ENCODE measurements at places on chromosomes 7 and 10.

GRCh38 chr7:19442016-19442785 lies 266.6 kb downstream of the POLR1F start:
- DNase-seq: no peak

DNA sequence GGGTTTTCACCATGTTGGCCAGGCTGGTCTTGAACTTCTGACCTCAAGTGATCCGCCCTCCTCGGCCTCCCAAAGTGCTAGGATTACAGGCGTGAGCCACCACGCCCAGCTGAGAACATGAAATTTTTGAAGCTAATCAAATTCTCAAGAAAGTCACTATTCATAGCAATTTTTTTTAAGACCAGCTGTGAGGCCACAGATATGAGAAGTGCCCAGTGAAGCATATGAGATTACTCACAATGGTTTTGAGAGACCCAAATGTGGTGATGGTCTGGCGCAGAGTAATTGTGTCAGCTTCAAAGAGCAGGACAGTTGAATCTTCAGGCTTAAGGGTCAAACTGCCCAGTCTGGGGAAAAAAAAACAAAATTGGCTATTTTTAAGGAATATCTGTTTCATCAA lies 16.2 kb downstream of the NCOA4 start:
- no peak for DNase-seq

GRCh38 chr7:55965100-55965470 lies 700 bp downstream of the NIPSNAP2 start:
- DNase-seq: no peak

DNA sequence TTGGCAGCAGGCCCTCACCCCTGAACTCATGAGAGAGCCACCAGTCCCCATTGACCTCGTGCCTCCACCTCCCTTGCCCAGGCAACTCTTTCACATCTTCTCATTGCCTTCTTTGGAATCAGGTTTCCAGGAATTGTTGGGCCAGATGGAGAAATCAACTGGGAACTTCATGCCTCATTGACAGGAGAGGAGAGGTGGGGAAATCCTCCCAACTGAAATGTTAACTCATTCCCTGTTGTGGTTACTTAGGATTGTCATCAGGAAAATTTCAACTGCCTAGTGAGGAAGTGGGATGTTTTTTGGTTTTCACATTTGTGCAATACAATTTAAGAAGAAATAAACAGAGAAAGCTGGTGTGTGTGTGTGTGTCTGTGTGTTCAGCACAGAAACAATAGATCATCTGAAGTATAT lies 106.6 kb upstream of the INHBA start:
- DNase-seq: no peak

DNA sequence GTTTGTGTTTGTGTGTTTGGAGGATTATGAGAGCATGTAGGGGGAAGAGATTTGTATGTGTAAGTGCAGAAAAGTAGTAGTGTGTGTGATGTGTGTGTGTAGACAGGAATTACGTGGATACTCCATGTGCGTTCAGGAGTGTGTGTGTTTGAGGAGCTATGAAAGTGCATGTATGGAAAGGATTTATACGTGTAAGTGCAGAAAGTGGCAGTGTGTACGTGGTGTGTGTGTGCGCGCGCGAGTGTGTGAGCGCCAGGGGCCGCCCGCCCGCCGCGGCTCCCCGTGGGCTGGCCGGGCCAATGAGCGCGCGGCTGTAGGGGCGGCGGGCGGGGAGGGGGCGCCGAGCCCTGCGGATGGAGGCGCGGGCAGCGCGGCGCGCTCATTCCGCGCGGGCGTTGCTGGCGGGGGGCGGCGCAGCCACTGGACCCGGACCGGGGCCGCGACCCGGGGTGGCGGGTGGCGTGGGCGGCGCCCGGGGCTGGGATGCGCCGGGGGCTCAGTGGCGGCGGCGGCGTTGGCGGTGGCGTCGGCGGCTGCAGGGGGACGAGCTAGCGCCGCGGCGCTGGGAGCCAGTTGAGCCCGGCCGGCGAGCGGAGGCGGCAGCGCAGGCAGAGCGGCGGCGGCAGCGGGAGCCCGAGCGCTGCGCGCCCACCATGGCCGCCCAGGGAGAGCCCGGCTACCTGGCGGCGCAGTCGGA lies at the start of gene BICC1:
Gene BICC1 (plus strand): TSS at position 382 of the 697 bp plus-strand sequence. CDS start 272 bp downstream, at position 654.
- DNase-seq: no peak

DNA sequence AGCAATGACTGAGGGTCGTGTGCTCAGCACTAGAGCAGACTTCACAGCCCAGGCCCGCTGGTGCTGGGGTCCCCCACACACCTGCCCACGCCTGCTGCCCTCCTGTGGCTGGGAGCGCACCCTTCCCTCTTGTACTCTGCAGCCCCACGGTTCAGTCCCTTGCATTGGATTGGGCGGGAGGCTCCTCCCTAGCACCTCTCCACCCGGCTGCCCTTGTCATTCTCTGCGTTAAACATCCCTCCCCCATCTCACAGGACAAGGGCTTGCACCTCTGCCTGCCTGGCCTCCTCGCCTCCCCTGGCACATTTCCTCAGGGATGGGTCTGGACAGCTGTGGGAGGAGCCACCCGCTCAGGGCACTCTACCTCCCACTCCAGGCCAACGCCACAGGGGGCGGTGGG lies 68.6 kb downstream of the ALOX5 start:
- no peak for DNase-seq

GRCh38 chr7:52311886-52312285 lies 723.5 kb upstream of the POM121L12 start:
- no peak for DNase-seq

- DNase-seq: no peak
Observed at GRCh38 chr10:110363572-110364411, 59.1 kb upstream of the SMNDC1 start.

DNA sequence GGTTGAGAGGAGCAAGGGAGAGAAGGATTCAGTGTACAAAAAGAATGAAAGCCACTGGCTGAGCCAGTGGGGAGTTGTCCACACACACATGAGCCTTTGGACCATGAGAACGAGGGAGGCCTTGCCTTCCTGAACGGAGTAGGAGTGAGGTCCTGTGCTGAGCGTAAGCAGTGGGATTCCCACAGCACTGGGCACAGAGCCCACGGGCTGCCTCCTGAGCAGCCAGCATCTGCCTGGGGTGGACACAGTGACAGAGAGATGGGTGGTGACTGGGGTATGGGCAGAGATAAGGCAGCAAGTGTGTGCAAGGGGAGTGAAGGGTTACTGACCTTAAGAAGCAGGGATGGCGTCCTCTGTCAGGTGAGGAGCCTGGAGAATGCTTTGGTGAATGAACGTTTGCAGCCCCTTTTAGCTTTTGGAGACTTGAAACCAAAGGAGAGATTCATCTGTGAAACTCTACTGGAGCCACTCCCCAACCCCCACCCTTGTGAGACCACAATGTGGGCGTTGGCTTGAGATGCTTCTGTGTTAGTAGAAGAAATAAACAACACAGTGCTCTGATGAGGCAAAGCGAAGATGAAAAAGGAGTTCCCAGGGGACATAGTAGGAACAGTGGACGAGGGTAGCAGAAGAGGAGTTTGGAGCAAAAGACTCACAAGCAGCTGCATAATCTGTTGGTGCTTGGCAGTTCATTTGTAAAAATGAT lies 56.5 kb downstream of the FIGNL1 start:
- peak; percentile 32 for DNase-seq

GRCh38 chr10:87658858-87659555 lies 671 bp upstream of the PAPSS2 start:
- DNase-seq: no peak

GRCh38 chr7:87129332-87129731 lies 22.9 kb upstream of the DMTF1 start:
- DNase-seq: no peak

DNA sequence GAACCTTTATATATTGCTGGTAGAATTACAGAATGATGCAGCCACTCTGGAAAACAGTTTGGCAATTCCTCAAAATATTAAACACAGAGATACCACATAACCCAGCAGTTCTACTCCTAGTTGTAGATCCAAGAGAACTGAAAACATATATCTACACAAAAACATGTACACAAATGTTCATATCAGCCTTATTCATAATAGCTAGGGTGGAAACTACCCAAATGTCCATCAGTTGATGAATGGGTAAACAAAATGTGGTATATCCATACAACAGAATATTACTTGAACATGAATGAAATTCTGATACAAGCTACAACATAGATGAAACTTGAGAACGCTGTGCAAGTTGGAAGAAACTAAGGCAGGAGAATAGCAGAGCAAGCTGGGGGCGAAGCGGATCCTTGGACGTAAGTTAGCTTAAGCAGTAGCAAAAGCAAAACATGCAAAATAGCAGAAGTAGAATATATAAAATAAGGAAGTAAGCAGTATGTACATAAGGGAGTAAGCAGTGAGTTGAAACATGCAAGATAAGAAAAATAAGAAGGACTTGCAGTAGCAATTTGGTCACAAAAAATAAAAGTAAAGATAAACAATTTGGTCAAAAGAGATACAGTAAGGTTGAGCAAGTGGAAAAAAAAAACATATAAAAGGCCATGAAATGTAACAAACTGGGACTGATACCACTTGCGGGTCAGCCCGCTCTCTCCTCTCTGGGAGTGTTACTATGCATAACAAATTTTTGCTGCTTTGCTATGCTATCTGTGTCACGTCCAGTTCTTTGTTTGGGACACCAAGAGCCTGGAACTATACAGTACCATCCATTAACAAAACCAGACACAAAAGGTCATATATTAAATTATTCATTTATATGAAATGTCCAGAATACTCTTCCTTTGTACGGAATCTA lies 18.0 kb upstream of the HILPDA start:
- no peak for DNase-seq

DNA sequence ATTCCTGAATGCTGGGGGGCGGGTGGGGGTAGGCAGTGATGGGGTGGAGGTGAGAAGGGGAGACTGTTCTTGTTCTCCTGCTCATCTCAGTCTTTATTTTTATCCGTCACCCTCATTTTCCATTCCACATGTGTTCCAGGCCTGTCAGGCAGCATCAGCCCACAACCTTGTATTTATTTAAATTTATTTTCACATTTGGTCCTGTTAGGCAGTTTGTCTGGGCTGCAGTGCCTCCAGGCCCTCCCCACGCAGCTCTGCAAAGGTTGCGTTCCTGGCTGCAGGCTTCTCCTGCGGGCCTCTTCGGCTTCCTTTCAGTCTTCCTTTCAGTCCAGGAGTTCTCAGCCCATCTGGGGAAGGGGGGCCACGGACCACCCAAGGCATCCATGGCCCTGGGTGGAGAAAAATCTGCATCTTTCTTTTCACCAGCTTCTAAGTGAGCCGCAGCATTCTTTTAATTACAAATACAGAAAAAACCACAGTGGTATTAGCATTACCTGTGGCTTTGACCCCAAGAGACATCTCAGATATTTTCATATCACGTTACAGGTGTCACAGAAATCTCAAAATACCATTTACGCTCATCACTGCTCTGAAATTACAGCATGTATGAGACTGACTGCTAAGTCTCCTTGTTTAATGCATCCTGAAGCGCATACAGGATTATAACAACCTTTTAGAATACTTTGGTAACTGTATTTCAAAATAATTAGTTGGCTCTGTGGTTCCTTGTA lies 94.0 kb downstream of the C10orf105 start:
- no peak for DNase-seq

DNA sequence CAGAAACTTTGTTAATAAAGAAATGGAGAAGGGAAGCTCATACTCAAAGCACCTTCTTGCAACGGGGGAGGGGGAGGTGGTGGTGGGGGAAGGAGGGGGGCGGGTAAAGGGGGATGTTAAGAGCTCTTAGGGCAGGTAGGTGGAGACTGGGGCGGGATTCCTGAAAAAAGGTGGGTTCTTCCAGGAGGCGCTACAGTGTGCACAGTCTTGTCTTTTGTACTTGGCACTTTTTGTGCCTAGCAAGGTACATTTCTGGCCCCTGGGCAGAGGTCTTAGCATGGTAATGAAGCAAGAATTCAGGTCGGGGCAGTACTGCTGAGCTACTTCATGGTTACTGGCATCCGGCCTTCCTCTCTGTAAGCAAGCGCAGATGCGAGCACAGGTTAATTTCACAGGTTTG lies 15.2 kb upstream of the LAMB4 start:
- no peak for DNase-seq

- DNase-seq: no peak
Observed at GRCh38 chr10:7199152-7199760, 211.6 kb downstream of the SFMBT2 start.

GRCh38 chr10:29273478-29273877 lies 15.4 kb upstream of the LYZL1 start:
- no peak for DNase-seq

DNA sequence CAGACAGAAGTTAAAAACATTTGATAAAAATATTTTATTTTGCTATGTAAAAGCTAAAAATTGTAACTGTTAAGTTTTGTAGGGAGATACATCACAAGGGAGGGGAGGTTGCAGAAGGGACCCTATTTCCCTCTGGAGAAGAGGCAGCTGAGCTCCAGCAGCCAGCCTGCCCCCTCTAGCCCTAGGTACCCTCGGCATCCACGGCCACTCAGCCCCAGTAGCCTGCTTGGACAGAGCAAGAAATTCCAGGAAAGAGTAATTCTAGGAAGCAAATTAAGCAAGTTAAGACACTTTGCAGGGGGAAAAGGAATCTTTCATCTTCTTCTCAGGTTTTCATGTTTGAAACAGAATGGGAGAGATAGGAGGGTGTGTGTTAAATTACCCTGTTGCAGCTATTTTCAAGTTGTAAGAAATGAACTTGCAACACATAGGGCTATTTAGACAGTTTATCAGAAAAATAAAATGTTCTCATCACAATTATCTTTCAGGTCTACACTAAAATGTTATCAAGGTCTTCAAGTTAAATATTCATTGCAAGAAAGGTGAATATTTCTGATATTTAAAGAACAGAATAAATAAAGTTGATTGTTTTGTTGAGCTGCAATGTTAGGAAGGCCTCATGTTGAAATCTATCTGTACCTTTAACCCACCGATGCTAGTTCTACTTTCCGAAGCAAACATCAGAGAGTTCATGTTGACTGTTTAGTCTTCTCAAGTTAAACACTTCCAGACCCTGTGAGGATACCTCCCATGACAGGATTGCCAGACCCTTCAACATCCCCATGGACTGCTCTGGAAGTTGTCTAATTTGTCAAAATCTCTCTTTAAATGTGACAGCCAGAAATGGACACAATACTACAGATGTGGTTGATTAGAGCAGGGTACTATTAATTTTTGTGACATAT lies 5.5 kb downstream of the SGCE start:
- no peak for DNase-seq

- no peak for DNase-seq
Observed at GRCh38 chr7:3453398-3453797, 152.3 kb downstream of the SDK1 start.

GRCh38 chr10:64010711-64011110 lies 489.5 kb downstream of the REEP3 start:
- no peak for DNase-seq

DNA sequence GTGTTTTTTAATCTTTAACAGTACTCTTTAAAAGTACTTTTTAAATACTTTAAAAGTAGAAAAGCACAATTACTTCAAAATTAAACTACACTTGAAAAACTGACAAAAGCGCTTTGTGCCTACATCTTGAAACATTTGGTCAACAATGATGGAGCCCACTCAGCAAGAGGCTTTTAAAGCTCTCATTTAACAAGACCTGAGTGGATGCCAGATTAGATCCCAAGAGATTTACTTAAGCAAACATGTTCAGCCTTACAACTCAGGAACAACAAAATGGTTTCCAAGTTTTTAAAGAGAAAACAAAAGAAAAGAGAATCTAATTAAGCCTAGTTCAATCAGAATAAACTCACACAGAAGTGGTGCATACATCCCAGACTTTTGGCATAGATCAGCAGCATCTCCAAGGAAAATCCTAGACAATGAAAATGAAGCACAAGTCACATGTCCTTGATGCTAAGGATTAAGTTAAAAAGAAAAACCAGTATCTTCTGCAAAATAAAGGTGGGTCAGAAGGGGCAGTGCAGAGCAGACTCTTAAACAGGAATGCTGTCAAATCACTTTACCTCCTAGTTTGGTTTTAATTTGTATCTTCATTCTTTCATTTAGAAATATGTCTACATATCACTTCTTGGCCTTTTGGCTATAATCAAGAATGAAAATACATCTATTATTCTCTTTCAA lies 26.2 kb downstream of the HIBADH start:
- DNase-seq: no peak

- no peak for DNase-seq
Observed at GRCh38 chr7:130144312-130145171, 60.7 kb downstream of the TMEM209 start.

All from stimulated activated CD8-positive, alpha-beta memory T cell treated with anti-CD3 and anti-CD28 coated beads, Interleukin-4, amount 100 ng/mL, for 1 hour (primary cell).